RWPE1 (cell line): ENCODE measurements at places on chromosomes 7 and 10.
A peak's percentile ranks its signal among the peaks of the same experiment; 100 is the strongest.

DNA sequence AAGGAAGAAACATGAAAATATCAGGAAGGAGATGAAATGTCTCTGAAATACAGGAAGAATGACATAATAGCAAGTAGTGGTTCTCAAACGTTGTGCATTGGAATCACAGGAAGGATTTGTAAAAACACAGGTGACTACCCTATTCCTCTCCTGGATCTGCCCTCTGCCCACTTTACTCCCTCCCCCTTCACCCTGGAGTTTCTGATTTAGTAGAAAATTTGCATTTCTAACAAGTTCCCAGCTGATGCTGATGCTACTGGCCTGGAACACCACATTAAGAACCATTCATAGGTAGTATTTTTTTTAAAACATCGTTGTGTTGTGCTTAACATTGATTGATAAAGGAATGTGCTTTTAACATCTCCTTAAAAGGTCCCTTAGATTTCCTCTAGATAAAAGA lies 130.9 kb downstream of the PHF14 start:
- DNase-seq, result no peak

GRCh38 chr10:117535298-117536071 lies 7.1 kb upstream of the EMX2 start:
- DNase-seq, result no peak

DNA sequence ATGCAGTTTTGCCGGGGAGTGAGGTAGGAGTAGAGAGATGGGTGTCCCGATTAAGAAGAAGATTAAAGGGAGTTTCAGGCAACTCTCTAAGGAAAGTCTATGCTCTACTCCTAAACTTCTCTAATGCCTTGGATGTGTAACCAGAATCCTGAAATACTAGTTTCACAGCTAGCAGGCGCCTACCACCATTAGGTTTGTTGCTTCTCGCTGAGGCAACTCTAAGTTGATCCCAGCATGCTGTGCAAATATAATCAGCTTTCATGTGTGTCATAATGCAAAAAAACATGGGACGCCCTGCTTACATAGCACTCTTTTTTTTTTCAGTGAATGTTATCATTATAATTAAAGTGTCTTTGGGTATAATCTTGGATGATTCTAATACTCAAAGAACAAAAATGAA lies 50.4 kb upstream of the FAM3C start:
- no peak for DNase-seq

GRCh38 chr10:130190055-130190736 lies 54.0 kb downstream of the GLRX3 start:
- DNase-seq, result peak; percentile 89

DNA sequence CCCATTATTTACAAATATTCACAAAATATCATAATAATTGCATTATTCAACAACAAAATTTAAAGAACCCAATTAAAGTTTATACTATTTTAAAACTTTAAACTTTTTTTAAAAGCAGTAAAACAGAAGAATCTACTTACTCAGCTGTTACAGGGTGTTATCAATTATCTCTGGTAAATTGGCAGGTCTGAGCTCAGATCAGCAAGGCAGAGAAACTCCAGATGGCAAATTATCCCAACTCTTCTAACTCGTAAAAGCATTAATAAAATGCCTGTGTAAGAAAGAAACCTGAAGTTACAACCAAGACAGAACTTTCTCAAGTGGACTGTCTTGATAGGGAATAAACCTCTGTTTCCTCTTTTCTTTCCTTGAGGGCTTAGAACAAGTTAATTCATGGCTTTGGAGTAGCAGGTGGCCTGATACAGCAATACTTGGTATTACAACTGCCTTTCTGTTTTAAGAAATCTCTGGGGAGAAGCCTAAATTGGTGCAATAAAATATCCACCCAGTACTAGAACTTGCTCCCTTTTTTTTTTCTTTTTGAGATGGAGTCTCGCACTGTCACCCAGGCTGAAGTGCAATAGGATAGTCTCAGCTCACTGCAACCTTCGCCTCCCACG lies 275.3 kb upstream of the MKLN1 start:
- no peak for DNase-seq

GRCh38 chr10:126959431-126959830 lies 54.2 kb downstream of the DOCK1 start:
- DNase-seq, result no peak

DNA sequence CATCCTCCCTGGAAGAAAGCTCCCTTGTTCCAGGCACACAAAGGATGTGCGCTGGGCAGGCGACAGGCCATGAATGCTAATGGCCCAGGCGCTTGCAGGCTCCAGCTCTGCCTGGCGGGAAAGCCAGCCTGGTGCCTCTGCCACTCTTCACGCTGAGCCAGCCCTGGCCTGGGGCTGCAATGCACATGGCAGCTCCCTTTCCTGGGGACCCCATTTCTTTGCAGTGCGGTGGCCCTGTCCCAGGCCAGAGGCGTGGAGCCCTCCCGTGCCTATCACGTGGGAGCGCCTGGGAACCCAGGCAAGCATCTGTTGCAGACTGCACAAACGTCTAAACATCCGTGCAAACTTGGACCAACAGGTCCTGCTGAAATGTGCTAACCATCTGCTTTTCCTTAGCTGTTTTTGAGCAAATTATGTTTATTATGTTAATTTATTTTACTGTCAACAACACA lies 152.1 kb upstream of the LYZL2 start:
- no peak for DNase-seq

DNA sequence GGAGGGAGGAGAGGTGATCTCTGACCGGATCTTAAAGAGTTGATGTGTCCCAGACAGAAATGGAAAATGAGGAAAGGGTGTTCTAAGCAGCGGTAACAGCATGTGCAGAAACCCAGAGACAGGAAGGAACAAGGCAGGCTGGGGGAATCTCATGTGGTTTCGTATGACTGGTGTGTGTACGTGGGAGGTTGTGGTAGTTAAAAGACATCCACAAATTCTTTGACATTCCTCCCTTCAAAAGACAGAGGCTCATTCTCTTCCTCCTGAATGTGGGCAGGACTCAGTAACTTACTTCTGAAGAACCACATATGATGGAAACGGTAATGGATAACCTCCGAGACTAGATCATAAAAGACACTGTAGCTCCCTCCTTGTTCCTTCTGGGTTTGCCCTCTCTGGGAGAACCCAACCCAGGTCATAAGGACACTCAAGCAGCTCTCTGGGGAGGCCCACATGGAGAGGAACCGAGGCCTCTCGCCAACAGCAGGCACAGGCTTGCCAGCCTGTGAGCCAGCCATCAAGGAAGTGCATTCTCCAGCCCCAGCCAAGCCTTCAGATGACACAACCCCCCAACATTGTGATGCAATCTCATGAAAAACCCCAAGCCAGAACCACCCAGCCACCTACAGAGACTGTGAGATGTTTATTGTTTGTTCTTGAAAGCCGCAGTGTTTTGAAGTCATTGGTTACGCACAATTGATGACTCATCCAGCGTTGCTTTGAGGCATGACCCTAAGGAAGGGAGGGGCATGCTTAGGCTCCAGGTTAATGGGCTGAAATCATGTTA lies 116.0 kb downstream of the SLIT1 start:
- peak; percentile 64 for DNase-seq

GRCh38 chr7:77348371-77348813 lies 67.8 kb downstream of the GSAP start:
- DNase-seq, result no peak

GRCh38 chr7:13047061-13047460 lies 359.6 kb downstream of the ARL4A start:
- no peak for DNase-seq

- DNase-seq, result no peak
These were observed 8.3 kb upstream of the GNB2 start for GRCh38 chr7:100665168-100665726.

- no peak for DNase-seq
These were observed 31.2 kb downstream of the JCAD start for GRCh38 chr10:30028006-30028737.

GRCh38 chr10:89450901-89451300 lies 36.5 kb downstream of the IFIT5 start:
- DNase-seq, result no peak

DNA sequence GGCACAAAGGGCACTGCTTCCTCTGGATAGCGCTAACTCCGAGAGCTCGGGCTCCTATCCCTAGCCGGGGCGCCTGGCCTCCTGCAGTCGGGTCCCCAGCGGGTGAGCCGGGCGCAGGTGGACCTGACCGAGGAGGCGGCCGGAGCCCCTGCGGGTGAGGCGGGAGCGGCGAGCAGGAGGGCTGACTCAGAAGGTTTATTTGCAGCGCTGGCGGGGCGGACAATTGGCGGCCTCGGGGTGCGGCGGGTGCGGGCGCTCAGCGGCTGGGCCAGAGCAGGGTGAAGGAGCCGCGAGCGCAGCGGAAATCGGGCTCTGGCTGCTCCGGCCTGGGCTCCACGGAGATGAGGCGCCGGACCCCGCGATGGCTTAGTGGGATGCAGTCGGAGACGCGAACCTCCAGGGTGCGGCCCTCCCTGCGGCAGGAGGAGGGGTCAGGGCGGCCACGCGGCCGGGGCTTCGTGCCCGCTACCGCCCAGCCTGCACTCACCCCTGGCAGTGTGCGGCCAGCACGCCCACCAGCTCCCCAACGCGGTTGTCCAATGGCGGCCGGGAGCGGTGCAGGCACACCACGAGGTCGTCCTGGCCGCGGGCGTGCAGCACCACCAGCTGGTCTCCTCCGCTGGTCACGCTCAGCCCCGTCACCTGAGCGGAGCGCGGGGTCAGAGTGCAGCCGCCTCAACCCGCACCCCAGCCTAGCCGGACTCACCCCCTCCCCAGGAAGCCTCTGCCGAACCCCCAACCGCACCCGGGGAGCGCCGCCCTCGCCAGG lies 16.1 kb downstream of the MYO1G start:
- peak; percentile 55 for DNase-seq

DNA sequence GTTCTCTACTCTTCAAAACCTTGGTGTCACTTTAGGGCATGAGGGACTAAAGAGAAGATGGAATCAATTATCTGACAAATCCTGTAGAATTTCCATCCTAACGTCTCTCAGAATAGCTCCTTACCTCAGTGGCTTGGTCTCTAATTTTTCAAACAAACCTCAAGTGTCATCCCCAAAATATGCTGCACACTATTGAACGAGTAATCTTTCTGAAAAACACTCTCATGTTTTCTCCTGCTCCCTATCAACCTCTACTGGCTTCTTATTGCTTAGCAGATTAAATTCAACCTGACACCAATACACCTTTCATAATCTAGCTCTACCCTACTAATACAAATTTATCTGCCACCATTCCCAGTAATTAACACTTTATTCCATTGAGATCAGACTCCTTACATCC lies 8.5 kb downstream of the CNOT4 start:
- no peak for DNase-seq

DNA sequence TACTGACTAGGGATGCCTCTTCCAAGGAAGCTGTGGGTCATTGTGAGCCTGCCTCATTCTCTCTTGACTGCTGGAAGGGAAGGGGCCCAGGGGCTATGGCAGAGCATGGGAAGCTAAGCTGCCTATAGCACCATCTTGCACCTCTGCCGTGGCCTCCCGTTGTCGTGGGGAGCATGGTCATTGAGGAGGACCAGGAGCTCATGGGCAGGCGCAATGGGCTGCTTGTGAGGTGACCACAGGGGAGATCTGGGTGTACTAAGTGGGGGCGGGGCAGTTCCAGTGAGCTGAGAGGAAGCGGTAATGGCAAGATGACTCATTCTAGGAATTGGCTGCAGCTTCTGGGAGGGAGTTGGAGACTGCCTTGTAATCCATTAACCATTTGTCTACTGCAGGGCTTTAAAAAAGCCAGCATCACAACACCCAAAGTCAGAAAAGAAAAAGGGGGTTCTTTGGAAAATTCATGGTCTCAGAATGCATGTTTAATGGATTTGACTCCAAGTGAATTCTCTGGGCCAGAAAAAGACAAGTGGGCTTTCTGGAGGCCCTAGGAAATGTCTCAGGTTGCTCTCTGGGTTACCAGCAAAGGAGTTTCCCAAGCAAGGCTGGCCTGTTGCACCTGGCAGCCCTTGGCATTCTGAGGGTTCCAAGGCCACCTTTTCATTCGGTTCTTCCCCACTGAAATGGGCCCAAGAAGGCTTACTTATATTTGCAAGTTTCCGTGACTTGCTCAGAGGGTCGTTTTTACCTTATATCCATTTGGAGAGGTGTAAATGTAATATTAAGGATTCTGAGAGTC lies 3.6 kb downstream of the DUSP5 start:
- DNase-seq, result peak; percentile 91

DNA sequence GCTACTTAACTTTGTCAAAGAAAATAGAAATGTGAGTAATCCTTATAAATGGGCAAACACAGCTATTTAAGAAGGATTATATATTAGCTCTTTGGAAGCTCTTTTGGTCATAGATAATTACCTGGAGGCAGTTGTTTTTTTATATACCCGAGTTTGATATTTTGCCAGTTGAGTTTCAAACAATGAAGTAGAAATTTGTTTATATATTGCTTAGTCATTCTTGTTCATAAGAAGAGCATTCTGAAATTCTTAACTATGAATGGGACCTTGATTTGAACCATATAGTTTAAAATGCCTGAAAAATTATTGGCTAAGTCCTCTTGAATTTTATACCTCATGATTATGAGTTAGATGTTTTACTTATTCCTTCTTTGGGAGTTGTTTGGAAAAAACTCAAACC lies 36.4 kb downstream of the MINPP1 start:
- no peak for DNase-seq

GRCh38 chr10:7417807-7418206 lies 7.0 kb upstream of the SFMBT2 start:
- no peak for DNase-seq

DNA sequence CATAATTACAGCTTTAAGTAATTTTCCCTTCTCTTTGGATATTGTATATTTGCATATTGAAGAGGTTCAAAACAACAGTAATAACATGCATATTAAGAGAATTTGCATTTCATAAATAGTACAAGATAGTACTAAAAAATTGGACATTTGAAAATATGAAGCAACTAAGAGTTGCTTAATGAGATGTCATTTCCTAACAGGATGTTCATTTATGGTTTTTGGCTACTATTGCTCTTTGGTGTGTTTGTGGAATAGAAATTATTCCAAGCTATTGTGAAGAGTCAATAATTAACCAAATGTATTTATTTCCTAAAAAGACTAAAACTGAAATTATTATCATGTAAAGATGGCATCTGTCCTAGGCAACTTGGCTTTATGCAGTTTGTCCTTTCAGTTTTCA lies 4.1 kb upstream of the SGCE start:
- DNase-seq, result no peak

GRCh38 chr10:45463244-45464116 lies 89.5 kb downstream of the ALOX5 start:
- no peak for DNase-seq

GRCh38 chr10:84341983-84342382 lies 13.6 kb downstream of the CCSER2 start:
- DNase-seq, result no peak

- DNase-seq, result peak; percentile 30
These were observed 662 bp downstream of the DNAJC2 start for GRCh38 chr7:103343758-103344452.

GRCh38 chr10:49398000-49398861 lies 2.3 kb upstream of the DRGX start:
- DNase-seq, result peak; percentile 84
